ENCODE measurements at places on chromosomes 5 and 9.

DNA sequence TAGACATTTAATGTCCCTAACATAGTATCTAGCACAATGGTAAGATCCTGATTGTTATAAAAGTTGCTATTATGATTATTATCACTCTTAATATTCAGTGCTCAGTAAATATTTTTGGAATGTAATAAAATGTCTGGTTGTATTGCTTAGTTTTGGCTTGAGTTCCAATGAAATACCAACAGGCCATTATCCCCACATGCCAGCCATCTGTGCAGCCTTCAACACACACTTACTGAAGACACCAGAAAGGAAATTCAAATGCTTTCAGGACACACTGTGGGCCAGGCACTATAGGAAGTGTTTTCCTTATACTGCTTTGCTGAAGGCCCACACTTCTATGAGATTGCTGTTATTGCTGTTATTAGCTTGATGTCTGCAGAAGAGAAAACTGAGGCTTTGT lies 157.5 kb downstream of the TRIM32 start:
- no peak for DNase-seq
- no peaks in the 10 kb centered on the region for H3K36me3 ChIP-seq
- H3K27me3 ChIP-seq: no peaks in the 10 kb centered on the region

DNA sequence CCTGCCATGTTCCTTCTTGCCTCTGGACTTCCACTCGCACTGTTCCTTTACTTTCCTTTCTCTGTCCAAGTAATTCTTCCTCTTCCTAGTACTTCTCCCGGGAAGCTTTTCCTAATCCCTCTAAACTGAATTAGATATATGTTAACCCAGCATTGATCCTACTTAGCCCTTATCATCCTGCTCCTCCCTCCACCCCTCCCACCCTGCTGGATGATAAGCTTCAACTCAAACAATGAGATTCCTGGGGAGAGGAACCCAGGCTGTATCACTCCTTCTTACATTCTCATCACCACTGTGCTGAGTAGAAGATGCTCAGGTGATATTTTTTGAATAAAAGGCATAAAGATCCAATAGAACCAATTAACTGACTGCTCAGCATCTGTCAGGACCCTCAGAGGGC lies 45.7 kb downstream of the CDK5RAP2 start:
- H3K36me3 ChIP-seq: peaks cover 17% of the 10 kb centered on the region
- H3K27me3 ChIP-seq: no peaks in the 10 kb centered on the region
- no peak overlapping the region for H3K4me3 ChIP-seq
- H3K27ac ChIP-seq: no peak overlapping the region
- DNase-seq: no peak
- H3K4me1 ChIP-seq: no peaks in the 10 kb centered on the region

- H3K36me3 ChIP-seq: no peaks in the 10 kb centered on the region
- H3K27ac ChIP-seq: no peak overlapping the region
- H3K27me3 ChIP-seq: peaks cover 84% of the 10 kb centered on the region
- H3K4me3 ChIP-seq: no peak overlapping the region
- H3K4me1 ChIP-seq: peaks cover 34% of the 10 kb centered on the region
Measured at GRCh38 chr5:135030123-135030955, 3.7 kb downstream of the PITX1 start.

GRCh38 chr5:27217155-27217956 lies 179.0 kb upstream of the CDH9 start:
- DNase-seq: no peak
- H3K27ac ChIP-seq: peak overlapping the region; percentile 20
- H3K27me3 ChIP-seq: no peaks in the 10 kb centered on the region
- H3K4me1 ChIP-seq: peaks cover 4% of the 10 kb centered on the region

- peak; percentile 65 for DNase-seq
- peaks cover 3% of the 10 kb centered on the region for H3K4me1 ChIP-seq
- H3K4me3 ChIP-seq: no peak overlapping the region
- H3K27me3 ChIP-seq: no peaks in the 10 kb centered on the region
- peak overlapping the region; percentile 53 for H3K27ac ChIP-seq
Measured at GRCh38 chr5:79020861-79021561, 35.9 kb upstream of the ARSB start.

- H3K4me3 ChIP-seq: no peak overlapping the region
- H3K27me3 ChIP-seq: peaks cover 50% of the 10 kb centered on the region
- peaks cover 50% of the 10 kb centered on the region for H3K4me1 ChIP-seq
- no peak overlapping the region for H3K27ac ChIP-seq
Measured at GRCh38 chr9:123378025-123378424, 22.0 kb downstream of the CRB2 start.

DNA sequence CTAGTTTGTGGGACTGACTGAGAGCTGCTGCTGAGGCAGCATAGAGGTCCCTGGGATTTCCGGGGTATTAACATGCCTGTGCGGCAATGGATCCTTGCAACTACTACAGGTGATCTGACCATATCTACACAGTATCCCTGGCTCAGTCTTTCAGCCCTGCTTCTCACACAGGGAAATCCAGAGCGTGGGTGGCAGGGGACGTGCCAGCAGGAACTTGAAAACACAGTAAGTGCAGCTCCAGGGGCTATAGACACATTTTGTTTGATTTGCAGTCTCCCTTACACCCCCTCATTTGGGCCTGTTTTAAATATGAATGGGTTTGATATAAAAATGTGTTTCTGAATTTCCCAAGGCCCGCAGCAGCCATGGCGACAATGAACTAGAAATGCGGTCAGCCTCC lies 209.5 kb downstream of the DCP2 start:
- no peaks in the 10 kb centered on the region for H3K36me3 ChIP-seq
- no peak for DNase-seq
- no peaks in the 10 kb centered on the region for H3K4me1 ChIP-seq
- H3K27me3 ChIP-seq: no peaks in the 10 kb centered on the region
- H3K27ac ChIP-seq: no peak overlapping the region
- H3K4me3 ChIP-seq: no peak overlapping the region

- no peak overlapping the region for H3K4me3 ChIP-seq
- peaks cover 78% of the 10 kb centered on the region for H3K27me3 ChIP-seq
- DNase-seq: no peak
- no peak overlapping the region for H3K27ac ChIP-seq
- H3K36me3 ChIP-seq: no peaks in the 10 kb centered on the region
Measured at GRCh38 chr5:172549696-172550095, 91.4 kb upstream of the NEURL1B start.

GRCh38 chr5:57711471-57711870 lies 228.9 kb upstream of the ACTBL2 start:
- H3K27ac ChIP-seq: no peak overlapping the region
- H3K4me3 ChIP-seq: no peak overlapping the region
- H3K36me3 ChIP-seq: no peaks in the 10 kb centered on the region
- H3K4me1 ChIP-seq: no peaks in the 10 kb centered on the region
- H3K27me3 ChIP-seq: no peaks in the 10 kb centered on the region
- peak; percentile 38 for DNase-seq

- no peaks in the 10 kb centered on the region for H3K36me3 ChIP-seq
Measured at GRCh38 chr5:154276973-154277331, 86.4 kb downstream of the GALNT10 start.

DNA sequence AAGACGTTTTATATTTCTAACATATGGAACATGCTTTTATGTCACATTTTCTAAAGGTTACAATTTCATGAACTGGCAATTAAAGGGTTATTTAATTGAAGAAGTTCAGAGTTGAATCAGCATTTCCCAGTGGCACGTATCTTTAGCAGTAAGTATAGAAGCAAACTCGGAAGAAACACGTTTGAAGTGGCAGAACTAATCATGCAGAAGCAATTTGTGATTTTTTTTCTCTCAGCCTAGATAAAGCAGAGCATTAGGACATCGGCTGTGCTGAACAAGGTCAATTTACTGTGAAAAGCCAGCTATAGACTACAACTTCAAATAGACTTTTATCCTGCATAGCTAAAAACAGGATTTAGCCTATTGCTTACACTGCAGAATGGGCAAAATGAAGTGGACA lies 104.7 kb downstream of the ISL1 start:
- no peaks in the 10 kb centered on the region for H3K27me3 ChIP-seq
- H3K4me1 ChIP-seq: peaks cover 1% of the 10 kb centered on the region
- no peak overlapping the region for H3K4me3 ChIP-seq
- no peak overlapping the region for H3K27ac ChIP-seq
- no peaks in the 10 kb centered on the region for H3K36me3 ChIP-seq
- no peak for DNase-seq

DNA sequence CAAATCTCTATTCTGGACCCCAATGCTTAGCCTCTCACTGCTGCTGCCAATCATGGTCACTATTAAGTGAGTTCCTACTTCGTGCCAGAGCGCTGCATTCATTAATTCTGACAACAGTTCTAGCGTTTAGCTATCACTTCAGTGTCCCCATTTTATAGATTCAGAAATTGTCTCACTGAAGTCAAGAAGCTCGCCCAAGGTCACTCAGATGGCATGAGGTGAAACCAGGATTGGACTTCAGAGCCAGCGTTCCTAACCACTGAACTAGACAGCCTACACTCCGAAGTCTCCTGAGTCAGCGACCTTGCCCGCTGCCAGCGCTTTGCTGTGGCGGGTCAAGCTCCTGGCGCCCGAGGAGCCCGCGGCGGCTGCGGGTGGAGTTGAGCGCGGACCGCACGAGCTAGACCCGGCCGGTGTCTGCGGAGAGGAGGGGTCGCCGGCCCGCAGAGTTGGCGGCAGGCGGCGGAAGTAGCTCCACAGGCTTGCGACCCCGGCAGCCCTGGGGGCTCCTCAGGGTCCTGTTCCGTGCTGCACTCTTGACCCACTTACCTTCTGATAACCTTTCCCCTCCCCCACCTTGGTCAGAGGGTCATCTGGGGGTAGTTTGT lies 2.1 kb upstream of the GABRB2 start:
- H3K4me3 ChIP-seq: no peak overlapping the region
- no peak overlapping the region for H3K27ac ChIP-seq
- H3K36me3 ChIP-seq: no peaks in the 10 kb centered on the region
- peaks cover 52% of the 10 kb centered on the region for H3K27me3 ChIP-seq
- no peak for DNase-seq

- H3K36me3 ChIP-seq: no peaks in the 10 kb centered on the region
- no peak overlapping the region for H3K27ac ChIP-seq
- no peaks in the 10 kb centered on the region for H3K4me1 ChIP-seq
- no peak overlapping the region for H3K4me3 ChIP-seq
Measured at GRCh38 chr9:93007529-93008058, 50.9 kb upstream of the SUSD3 start.

Data from mesenchymal stem cell (in vitro differentiated cells and primary cell).